CD4-positive, alpha-beta memory T cell (primary cell): ENCODE measurements at places on chromosomes 11 and 22.
A peak's percentile ranks its signal among the peaks of the same experiment; 100 is the strongest.

DNA sequence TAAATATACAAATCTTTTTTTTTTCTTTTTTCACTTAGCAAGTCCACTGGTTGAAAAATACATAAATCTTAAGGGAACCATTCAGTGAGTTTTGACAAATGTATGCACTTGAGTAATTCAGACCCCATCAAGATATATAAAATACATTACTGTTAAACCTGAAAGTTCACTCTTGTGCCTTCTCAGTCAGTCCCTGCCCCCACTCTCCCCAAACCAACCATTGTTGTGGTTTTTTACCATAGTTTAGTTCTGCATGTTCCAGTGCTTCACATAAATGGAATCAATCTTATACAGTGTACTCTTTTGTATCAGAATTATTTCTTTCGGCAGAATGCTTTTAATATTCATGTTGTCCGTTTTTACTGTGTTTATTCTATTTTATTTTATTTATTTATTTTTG is 26.1 kb downstream of the RNF214 start:
- no peak for DNase-seq

GRCh38 chr11:119584193-119585042 is 144.6 kb downstream of the NECTIN1 start:
- DNase-seq: no peak

DNA sequence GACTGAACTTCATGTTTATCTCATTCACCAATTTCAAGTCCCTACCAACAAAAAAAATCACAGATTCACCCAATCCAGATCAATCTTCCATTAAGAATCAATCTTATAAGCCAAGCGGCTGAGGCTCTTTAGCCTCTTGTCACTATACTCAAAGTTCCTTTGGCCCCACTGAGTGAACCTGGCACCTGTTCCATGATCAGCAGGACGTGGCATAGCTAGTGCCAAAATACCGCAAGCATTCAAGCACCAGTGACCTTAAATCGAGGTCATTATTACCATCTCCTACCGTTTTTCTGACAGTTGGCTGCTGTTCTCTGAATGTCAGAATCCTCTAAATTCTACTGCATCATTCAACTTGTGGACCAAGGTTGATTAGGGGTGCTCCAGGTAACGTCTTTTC is 141.2 kb downstream of the CADM1 start:
- DNase-seq: no peak

DNA sequence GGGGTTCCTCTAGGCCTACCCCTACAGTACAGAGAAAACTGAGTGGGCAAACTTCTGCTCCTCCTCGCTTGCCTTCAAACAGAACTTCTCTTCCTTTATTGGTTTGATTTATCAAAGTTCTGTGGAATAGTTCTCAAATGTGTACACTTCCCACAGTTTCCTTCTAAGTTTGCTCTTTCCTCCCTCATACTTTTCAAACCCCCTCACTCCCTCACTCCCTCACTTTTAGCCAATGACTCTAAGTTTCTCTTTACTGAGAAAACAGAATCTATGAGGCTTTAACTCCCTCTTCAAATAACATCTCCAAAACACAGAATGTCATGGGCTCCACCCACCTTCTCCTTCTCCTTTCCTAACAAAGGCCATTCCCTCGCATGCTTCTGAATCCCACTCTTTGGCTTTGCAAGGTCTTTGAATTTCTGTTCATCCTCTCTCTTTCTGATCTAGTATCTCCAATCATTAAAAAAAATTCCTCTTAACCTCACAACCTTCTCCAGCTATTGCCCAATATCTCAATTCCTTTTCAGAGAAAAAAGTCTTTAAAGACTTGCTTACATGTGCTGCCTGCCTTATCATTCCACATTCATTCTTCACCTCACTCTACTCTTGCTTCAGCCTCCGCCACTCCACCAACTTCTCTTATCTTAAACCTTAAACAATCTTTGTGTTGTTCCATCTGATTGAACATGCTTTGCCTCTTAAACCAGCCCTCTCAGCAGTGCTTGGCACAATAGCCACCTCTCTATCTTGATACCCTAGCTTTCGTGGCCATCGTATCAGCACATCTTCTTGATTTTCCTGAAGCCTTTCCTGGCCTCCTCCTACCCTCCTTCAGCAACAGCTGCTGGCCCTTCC is 57.2 kb downstream of the DDI1 start:
- no peak for DNase-seq

- DNase-seq: no peak
These were observed 86.7 kb downstream of the ALX4 start for GRCh38 chr11:44223238-44223637.

GRCh38 chr22:37428649-37429586 is 1.6 kb upstream of the ELFN2 start:
- DNase-seq: peak; percentile 57

- DNase-seq: no peak
These were observed 13.0 kb downstream of the MS4A3 start for GRCh38 chr11:60069450-60069849.

- no peak for DNase-seq
These were observed 17.4 kb downstream of the HPS4 start for GRCh38 chr22:26466196-26466595.

DNA sequence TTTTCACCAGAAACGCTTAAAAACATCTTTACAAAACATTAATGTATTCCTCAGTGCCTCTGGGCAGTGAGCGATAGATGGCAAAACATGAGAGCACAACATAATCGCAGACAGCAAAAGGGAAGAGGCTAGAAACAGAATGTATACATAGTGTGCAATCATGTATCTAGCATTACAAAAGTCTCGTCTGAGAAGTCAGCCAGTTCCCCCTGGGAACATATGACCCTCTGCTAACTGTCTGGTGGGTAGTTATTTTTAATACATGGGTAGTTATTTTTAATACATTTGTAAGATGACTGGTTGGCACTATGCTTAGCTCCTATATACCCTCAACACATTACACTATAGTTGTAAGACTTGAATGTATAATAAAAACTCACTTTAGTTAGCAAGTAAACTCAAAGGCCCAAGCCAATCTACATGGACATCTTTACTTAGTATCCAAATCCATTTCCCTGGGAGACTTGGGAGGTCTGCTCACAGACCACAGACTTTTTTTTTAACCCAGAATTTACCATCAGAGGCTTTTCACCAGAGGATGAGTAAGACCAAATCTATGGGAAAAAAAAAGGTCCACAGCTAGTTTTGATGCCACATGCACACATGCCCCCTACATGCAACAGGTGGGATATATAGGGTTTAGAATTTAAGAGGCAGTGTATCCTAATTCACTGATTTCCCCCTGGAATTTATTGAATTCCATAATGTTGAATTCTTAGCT is 71.7 kb downstream of the AMBRA1 start:
- DNase-seq: no peak

DNA sequence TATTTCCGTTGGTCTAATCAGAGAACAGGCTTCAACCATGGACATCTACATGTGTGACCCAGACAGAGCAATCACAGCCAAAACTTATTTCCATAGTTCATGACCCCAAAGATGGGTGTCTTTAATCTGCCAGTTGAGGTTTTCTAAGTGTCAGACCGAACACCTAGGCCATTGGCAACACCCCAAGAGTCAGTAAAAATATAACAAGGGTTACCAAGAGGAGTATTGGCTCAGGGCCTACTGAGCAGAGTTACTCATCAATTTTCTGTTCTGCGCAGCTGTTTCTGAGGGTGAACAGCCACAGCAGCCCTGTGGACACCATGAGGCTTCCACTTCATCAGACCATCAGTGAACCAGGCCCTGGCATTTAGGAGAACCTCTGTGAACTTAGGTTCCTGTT is 18.8 kb downstream of the GUCD1 start:
- no peak for DNase-seq

DNA sequence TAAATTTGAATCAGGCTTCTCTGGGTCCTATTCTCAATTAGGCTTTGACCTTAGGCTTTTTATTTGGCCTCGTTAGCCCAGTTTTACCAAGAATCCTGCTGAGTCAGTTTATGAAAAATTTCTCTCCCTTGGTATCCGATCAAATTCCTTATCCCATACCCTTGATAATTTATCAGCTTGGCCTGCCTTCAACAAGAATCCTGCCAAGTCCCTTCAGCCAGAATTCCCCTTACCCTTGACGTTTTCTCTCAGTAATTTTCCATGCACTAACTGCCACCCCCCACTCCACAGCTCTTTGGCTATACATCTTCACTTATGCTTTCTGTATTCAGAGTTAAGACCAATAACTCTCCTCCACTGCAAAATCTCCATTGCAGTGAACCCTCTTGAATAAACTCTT is 811.0 kb upstream of the CCDC90B start:
- no peak for DNase-seq

GRCh38 chr11:103364687-103365086 is 255.5 kb downstream of the DYNC2H1 start:
- DNase-seq: no peak

- no peak for DNase-seq
These were observed 8.5 kb downstream of the ELFN2 start for GRCh38 chr22:37418627-37419369.

DNA sequence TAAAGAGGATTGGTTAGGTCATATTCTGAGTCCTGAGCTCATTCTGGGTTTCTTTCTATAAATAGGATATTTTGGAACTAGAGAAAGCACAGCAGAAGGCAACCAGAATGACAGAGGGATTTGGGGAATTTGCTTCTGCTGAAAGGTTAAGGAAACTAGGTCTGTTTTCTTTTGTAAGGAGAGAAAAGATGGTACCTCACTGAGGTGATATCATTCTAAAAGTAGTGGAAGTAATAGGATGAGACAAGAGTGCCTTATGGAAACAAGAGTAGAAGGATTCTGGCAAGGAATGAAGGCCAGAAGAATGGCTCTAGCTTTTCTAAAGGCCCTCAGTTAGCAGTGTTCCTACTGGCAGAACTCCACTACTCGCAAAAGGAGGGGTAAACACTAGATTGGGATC is 26.7 kb upstream of the BDNF start:
- DNase-seq: no peak

GRCh38 chr22:35172442-35172841 is 84.9 kb upstream of the HMGXB4 start:
- DNase-seq: no peak

DNA sequence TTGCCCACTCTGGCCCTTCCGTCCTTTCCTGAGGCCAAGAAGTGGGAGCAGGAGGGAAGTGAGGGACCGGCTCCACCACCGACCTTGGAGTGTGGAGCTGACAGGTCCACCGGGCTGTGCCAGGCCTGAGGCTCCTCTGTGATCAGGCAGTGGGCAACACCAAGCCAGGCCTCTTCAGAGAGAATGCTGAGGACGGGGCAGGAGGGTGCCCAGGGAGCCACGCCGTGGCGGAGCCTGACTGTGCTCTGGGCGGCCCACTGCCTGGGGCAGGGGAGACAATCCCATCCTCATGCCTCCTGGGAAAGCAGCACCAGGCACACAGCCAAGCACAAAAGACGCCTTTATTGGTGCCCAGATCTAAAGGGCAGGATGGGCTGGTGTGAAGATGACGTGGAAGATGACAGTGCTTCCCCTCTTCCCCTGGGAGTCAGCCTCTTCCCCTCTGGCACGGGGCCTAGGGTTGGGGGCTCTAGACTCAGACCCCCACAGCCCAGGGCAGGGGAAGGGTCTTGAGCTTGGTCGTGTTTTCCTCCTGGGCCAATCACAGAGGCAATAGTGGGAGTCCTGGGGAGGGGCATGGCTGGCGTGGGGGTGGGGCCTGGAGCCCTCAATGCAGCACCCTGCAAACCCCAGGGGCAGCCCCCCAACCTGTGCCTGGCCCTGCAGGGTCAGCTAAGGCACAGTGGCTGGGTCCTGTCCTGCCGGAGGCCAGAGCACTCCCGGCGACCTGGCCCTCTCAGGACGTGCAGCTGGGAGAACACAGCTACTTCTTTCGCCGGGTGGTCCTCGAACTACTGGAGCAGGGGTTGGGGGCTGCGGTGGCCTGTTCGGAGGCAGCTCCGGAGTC is 4.7 kb downstream of the LMF2 start:
- DNase-seq: no peak

- peak; percentile 44 for DNase-seq
These were observed 19.9 kb upstream of the MUC5B start for GRCh38 chr11:1202776-1203504.

- no peak for DNase-seq
These were observed 403 bp upstream of the SBF2 start for GRCh38 chr11:10294290-10294953.

GRCh38 chr11:19400296-19400695 is 159.6 kb upstream of the E2F8 start:
- DNase-seq: no peak

- no peak for DNase-seq
These were observed 97.0 kb downstream of the SPON1 start for GRCh38 chr11:14059491-14059890.

DNA sequence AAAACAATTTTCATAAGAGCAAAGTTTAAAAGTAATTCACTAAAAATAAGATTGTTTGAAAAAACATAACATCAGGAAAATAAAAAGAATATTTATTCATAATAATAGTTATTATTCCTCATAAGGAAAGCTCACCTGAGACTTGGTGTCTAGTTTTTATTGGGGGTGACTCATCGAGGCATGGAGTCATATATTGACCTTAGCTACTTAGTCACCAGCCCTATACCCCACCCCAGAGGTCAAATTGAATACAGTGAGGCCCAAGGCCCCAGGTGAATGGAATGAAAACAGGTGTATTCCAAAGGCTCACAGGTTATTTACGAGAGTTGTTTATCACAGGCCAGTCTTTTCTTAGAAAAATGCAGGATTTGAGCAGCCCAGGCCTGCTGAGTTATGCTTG is 36.9 kb downstream of the CNTF start:
- DNase-seq: no peak

- no peak for DNase-seq
These were observed 67.7 kb downstream of the THAP12 start for GRCh38 chr11:76313271-76313670.
